Stimulated activated CD8-positive, alpha-beta memory T cell treated with anti-CD3 and anti-CD28 coated beads, Interleukin-7, amount 100 ng/mL, for 48 hours (primary cell): ENCODE measurements at places on chromosomes 7 and 10.

DNA sequence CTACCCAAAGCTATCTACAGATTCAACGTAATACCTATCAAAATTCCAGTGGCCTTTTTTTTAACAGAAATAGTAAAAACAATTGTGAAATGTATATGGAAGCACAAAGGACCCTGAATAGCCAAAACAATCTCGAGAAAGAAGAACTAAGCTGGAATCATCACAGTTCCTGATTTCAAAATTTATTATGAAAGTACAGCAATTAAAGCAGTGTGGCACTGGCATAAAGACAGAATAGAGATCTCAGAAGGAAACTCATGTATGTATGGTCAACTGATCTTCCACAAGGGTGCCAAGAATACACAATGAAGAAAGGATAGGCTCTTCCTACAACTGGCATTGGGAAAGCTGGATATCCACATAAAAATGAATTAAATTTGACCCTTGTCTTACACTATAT lies 23.2 kb downstream of the PNLIPRP3 start:
- DNase-seq: no peak

- no peak for DNase-seq
Measured at GRCh38 chr10:129394518-129395328, 72.3 kb upstream of the MGMT start.

GRCh38 chr7:29319719-29320521 lies 125.3 kb downstream of the CHN2 start:
- DNase-seq: no peak

DNA sequence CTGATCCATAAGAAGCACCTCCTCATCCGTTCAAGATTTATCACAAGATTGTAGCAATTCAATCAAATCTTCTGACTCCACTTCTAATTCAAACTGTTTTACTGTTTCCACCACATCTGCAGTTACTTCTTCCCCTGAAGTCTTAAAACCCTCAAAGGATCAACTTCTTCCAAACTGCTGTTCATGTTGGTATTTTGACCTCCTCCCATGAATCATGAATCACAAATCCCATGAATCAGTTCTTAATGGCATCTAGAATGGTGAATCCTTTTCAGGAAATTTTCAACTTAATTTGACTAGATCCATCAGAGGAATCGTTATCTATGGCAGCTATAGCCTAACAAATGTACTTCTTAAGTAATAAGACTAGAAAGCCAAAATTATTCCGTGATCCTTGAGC lies 122.3 kb downstream of the IMMP2L start:
- DNase-seq: no peak

- no peak for DNase-seq
Measured at GRCh38 chr7:130020434-130020833, 30.7 kb downstream of the ZC3HC1 start.
